ENCODE measurements at places on chromosomes 5 and 9. TPM values are rescaled to one million over a fixed set of nuclear protein-coding genes. Genes with fewer than 3 reads are reported as not detected.

Gene DOLPP1
- total RNA-seq = 44.2 TPM

Gene TLX3
- 161 TPM for total RNA-seq

Gene SETX
- total RNA-seq = 48.4 TPM

Gene ADGRD2
- total RNA-seq = not detected

Gene MYMK
- total RNA-seq = not detected

Gene LRRC19
- total RNA-seq = not detected

Gene SH3TC2
- 0.25 TPM for total RNA-seq

Gene FAT2
- total RNA-seq = 0.02 TPM

Gene PURA
- total RNA-seq = 4.1 TPM

Gene NFIL3
- total RNA-seq = 32.4 TPM

Gene KLHL9
- 38.7 TPM for total RNA-seq
